ENCODE measurements at places on chromosomes 2 and 18.

- DNase-seq = no peak
Measured at GRCh38 chr2:214328941-214329340, 81.9 kb upstream of the VWC2L start.

DNA sequence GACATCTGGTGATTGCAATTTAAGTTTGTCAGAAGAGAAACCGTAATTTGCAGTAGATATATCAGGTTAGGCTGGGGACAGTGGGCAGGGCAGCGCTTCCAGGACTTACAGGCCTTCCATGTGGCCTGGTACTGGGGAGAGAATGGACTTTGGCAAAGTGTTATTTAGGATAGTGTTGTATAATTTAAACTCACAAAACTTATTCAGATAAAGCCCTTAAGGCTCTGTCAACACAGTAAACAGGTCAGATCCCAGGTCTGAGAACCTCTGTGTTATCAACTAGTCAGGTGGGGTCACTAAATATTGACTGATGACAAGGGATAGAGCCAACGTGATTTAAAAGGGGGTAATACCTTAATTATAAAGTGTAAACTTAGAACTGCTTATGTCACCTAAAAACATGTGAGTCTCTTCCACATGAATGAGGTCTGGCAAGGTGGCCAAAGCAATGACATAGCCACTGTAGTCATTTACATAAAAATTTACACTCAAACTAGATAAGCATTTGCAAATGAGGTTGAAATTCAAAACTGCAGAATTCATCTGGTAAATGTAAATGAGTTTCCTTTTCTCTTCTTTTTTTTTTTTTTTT, 80.2 kb upstream of the DNMT3A start:
- no peak for DNase-seq

DNA sequence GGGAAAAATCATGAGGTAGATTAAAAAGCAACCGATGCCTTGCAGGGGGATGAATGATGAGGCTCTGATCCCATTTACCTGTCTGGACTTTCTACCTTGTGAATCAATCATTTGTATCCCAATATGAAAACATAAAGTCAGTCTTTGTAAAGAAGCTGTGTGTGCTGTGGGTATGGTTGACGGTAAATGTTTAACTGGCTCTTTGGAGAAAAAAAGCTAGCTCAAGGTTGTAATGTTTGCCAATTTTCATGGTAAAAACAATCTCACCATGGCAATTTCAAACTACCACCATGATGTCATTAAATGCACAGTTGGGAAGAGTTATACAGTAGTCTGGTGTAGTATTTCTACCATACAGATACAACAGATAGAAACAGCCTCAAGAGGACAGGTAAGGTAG, 14.6 kb downstream of the TTR start:
- no peak for DNase-seq

DNA sequence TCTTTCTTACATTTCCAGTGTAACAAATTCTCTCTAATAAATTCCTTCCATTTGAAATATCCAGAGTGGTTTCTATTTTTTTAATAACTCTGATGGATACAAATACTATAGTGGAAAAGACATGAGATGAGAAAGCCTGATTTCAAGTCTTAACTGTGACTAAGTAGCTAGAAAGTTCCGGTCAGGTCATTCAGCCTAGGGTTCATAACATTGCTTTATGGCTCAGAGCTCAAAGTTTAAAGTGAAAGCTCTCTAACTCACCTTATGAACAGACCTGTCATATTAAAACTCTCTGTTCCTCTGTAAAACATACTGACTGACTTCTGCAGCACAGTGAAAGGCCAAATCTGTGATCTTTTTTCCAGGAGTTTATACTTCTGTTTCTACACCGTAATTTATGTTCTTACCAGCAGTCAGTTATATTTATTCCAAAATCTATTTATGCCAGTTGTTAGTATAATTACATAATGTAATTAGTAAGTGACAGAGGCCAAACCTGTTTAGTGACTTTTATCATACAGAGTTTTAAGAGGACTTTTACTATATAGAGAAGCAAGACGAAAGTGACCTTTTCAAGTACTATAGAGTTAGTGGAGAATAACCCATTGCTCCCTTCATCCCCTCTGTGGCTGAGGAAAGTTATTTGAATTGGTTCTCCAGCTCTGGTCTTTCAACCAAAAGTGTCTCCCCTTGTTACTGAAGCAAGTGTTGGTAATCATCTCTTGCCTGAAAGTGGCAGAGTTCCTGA, 118.8 kb upstream of the PDE1A start:
- no peak for DNase-seq

GRCh38 chr2:114545052-114545451, 102.6 kb downstream of the DPP10 start:
- no peak for DNase-seq

DNA sequence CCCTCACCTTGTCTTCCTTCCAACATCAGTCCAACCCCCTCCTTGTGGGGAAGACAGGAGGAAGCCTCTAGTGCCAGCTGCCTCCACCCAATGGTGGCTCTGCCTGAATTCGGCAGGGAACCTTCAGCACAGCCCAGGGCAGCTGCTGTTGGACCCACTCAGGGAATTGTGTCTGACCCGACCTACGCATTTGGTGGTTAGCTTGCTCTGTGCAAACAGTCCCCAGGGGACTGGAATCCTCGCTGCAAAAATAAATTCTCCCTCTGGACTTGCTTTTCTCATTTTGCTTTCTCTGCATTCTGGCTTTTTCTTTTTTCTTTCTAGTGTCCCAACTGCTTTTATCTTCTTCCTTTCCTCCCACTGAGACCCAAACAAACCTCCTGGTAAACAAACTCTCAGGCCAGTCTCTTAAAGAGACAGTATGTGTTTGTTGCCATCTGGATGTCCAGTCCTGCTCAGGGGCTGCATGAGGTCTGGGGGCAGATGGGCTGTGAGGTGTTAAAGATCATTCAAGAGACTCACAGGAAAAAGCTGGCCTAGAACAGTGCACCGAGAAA, 137.7 kb upstream of the HAAO start:
- no peak for DNase-seq

- DNase-seq = no peak
Measured at GRCh38 chr2:196379600-196379999, 208.2 kb upstream of the STK17B start.

GRCh38 chr2:66170744-66171330, 264.1 kb upstream of the MEIS1 start:
- DNase-seq = peak; percentile 52
